MG63 (cell line): ENCODE measurements at places on chromosomes 4 and X.

DNA sequence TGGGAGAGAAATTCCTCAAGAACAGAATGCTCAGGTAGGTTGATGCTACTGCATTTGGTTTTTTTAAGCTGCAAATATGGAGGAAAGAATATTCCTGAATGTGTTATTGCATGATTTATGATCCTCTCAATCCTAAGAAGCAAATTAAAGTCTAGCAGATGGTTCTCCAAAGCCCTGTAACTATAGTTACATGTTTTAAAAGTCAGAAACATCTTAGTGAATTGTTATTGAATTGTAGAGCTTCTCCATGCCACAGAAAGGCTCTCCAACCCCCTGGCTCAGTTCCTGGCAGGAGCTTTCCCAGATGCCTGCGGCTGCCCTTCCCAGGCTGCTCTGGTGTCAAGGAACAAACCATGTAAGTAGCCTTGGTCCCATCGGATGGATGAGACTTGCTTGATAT lies 227.8 kb upstream of the GATB start:
- DNase-seq: no peak

- peak; percentile 60 for DNase-seq
Measured at GRCh38 chrX:155767051-155767875, 113.9 kb upstream of the VAMP7 start.

- no peak for DNase-seq
Measured at GRCh38 chr4:20672262-20672661, 28.0 kb upstream of the PACRGL start.

GRCh38 chrX:111387470-111388070 lies 24.4 kb downstream of the DCX start:
- DNase-seq: no peak

DNA sequence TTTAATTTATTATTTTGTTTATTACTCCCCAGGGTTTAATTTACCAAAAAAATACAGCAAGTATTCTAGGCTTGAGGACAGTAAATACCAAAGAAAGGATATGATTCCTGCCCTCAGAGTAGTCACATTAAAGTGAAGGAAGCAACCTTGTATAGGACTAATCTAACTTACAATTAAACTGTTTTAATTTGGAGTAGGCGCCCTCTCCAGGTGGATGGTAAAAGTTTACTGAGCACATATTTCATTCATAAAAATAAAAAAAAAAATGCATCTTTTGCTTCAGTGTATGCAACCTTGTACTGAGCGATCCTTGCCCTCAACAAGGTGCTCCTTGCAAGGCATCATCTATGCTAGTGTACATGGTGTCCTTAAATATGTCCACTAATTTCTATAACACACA lies 72.0 kb upstream of the MAGEB16 start:
- DNase-seq: no peak

- peak; percentile 39 for DNase-seq
Measured at GRCh38 chrX:44568196-44568595, 25.5 kb upstream of the FUNDC1 start.

GRCh38 chr4:141676087-141676670 lies 39.8 kb downstream of the IL15 start:
- DNase-seq: no peak

DNA sequence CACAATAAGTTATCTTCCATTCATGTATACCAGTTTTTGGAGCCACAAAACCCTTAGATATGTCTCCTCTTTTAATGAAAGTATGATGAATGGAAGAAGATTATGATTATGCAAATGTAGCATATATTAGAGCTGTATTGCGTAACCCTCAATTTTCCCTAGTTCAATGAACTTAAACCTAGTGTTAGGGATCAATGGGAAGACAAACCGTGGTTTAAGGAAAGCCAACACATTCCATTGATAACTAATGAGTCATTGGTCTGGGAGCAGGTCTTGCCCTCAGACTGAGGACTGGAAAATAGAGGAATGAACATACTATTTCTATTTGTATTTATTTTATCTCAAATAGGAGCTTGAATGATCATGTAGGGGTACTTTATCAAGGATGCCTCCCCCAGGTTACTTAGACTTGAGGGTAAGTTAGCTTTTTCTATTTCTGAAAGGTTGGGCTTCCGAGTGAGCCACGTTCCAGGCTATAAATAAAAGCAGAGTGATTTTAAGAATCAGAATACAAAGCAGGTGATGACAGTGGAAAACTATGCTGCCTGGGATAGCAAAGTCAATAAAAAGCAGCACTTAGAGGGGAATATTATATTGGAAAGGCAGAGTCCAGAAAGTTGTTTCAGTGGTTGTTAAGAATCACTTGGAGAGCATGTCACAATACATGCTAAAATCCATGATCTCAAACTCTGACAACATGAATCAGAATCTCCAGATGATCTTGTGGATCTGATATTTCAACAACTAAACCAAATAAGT lies 356.0 kb downstream of the ADAM29 start:
- no peak for DNase-seq

- DNase-seq: no peak
Measured at GRCh38 chr4:142776026-142776425, 70.1 kb downstream of the INPP4B start.

DNA sequence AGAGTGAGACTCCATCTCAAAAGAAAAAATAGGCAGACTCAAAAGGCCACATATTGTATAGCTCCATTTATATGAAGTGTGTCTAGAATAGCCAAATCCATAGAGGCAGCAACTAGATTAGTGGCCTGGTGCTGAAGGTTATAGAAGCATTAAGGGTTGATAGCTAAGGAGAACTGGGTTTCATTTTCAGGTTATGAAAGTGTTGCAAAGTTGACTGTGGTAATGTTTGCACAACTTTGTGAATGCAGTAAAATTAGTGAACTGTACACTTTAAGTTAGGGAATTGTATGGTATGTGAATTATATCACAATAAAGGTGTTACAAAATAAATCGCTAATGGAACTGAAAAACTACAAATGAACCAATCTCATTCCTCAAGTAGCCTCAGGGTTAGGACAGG lies 28.3 kb downstream of the TXLNG start:
- no peak for DNase-seq

DNA sequence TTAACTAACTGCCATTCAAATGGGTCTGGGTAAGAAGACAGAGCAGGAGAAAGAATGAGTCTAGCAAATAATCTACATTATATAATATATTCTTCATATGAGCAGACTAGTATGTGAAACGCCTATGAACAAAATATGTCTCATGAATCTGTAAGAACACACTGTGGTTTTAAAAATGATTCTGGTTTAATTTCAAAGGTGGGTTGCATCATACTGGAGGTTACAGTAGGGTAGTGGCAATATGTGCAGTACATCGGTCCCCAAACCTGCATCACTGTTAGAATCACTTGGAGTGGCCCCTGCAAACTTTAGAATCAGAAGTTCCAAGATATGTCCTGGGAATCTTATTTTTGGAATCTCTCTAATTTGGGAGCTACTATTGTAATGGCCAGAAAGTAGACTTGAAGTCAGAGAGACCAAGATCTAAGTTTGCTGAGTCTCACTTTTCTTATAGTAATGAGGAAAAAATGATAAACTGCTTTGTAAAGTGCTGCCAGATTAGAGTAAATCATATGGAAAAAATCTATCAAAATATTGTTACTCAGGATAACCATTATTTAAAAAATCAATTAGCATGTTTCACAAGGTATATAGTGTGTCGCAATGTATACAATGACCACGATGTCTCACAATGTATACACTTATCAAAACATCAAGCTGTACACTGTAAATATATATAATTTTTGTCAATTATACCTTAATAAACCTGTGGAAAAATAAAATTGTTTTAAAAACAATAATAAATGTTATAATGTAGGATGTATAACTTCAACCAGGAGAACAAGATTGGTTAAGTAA lies 37.9 kb upstream of the ARSJ start:
- DNase-seq: no peak

DNA sequence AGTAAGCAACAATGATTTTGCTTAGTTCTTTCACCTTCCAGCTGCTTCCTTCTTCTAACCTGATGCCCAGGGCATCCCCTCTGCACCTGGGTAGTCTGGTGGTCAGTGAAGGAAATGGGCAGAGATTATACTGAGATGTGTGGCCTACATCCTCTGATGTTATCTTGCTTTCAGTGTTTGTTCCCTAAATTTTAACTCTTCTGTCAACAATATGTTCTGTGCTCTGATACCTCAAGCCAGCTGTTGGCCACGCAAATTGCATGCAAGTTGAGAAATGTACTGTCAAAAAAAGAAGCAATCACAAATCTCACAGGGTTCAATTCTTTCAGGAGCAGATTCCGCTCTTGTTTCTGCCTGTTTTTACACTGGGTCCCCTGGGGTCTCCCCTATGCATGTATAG lies 73.8 kb downstream of the FBXW7 start:
- no peak for DNase-seq

DNA sequence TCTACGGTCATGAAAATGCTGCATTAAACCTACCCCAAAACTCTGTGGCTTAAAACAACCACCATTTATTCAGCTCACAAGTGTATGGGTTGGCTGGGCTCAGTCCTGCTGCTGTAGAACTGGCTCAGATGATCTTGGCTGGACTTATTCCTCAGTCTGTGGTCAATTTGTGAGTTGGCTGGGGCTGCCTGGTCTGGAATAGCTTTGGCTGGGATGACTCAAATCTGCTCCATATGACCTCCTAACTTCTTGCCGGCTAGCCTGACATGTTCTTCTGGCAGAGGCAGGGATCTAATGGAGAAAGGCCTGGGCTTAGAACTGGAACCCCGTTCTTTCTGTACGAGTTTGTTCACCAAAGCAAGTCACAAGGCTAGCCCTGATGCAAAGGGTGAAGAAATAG lies 71.7 kb downstream of the CFAP299 start:
- DNase-seq: peak; percentile 71

GRCh38 chr4:134955059-134955458 lies 753.5 kb upstream of the PABPC4L start:
- DNase-seq: no peak

DNA sequence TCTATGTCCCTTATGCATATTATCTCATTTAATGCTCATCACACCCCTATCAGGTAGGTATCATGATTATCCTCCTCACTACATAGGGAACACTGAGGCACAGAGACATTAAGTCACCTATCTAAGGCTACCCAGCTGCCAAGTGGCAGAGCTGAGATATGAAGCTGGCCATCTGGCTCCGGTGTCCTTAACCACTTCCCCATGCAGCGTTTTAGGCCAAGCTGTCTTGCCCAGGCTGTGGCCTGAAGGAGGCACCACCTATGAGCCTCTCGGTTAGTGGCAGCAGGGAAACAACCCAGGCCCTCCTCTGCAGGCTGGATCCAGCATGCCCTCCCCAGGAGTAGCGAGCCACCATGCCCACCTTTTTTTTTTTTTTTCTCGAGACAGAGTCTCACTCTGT lies 16.3 kb downstream of the PJA1 start:
- no peak for DNase-seq

DNA sequence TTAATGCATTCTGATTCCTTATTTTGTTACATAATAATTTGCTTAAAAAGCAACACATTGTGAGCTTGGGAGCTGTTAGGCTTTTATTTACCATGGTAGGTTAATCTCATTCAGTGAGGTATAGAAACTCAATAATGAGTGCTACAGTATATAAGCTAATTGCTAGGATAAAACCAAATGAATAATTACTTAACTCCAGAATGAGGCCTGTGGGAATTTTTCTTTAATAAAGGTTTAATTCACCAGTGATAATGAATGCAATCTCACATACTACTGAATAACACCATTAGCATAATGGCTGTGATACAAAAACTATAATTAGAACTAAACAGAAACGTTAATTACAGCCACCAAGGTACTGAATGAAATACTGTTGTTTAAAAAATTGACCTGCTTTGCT lies 326.3 kb downstream of the IQCM start:
- no peak for DNase-seq

DNA sequence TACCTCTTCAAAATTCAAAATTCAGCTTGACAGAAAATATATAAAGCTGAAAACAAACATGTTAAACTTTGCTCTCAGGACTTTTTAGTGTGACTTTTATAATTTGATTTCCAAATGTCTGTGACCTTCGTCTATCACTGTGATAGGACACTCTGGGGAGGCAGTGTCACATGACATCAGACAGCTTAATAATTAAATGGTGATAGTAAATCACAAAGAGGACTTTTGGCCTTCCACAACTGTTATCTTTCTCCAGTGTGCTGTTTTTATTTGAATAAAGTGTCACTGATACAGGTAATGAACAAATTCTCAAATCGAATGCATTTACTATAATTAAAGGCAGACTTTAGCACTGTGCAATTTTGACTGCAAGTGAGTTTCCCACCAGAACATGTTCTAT lies 83.1 kb downstream of the MID1 start:
- DNase-seq: no peak

DNA sequence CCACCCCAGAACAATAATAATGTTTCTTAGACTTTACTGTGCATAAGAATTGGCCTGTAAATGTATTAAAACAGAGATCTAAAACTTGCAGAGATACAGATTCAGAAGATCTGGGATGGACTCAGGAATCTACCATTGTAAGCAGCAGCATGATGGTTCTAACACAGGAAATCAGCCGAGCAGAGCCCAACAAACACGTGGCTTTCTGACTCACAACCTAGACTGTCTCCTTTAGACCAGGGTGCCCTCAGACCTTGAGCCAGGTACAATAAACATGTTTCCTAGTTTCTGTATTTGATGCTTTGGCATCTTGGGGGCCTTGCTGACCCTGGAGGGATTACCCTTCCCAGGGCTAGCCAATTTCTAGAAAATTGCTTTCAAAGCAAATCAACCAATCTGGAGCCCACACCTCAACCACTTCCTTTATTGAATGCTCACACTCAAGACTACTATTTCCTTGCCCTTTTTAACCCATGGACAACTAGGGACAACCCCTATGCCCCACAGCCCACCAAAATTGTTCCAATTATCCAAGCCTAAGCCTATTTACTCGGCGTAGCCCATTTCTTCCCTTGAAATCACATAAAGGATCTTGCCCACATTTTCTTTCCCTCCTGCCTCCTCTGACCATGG lies 80.5 kb downstream of the TBC1D9 start:
- peak; percentile 7 for DNase-seq

DNA sequence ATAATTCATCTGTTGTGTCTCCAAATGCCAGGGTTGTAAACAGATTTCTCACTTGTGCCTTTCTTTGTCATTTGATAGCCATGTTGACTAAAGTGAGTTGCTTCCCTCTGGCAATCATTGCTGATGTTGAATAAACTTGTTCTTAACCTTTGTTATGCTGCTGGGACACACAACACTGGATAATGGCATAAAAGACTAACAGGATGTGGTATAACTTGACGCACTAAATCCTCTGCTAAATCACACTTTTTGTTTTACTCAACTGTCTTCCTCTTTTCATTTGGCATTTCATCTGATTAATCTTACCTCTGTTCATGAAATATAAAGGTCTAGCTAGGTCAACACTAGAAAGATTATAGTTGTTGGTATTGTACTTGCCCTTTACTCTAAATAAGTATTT lies 17.6 kb upstream of the CXCL5 start:
- no peak for DNase-seq

DNA sequence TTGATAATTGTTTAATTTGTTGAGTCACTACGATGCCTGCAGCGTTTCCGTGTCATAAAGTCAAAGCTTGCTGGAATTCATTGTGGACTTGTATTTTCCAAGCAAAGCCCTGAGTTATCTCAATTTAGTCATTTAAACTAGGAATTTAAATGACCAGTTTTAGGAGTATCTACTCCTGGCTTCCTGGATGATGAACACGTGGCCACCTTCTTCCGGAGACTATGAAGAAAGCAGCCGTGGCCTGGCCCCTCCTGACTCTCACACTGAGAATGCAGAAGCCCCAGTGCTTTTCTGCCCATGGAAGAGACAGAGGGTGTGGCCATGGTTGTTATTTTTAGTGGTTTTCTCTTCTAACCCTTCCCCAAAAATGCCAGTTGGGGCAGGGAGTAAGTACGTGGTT lies 250.7 kb upstream of the GATB start:
- no peak for DNase-seq
